Activated CD8-positive, alpha-beta memory T cell treated with anti-CD3 and anti-CD28 coated beads for 24 hours (primary cell): ENCODE measurements at places on chromosomes 7 and 10.

DNA sequence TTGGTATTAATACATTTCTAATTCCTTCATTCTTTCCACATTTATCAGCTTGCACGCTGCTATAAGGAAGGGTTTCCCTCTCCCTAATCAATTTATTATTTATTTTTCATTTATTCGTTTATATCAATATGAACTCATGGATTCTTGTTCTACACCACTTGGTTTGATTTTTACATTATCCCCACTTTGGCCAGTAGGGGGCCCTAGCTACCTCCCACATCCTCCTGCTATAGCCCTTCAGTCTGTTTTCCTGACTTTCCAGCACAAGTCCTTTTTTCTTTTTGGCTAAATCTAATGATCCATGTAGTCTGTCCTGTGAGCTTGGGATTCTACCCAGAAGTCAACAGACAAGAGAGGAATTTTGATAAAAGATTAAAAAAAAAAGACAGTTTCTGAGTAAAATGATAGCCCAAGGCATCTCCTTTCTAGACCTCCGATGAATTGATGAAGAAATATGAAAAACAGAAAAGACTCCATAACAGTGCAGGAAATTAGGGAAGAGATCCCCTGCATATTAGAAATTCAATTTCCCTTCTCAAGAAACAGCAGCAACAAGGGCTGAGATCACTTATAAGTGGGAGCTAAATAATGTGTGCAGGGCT is 47.7 kb downstream of the LYZL2 start:
- DNase-seq = no peak

GRCh38 chr7:153887749-153888569 is 164.2 kb upstream of the DPP6 start:
- no peak for DNase-seq

GRCh38 chr7:114414156-114415063 is at the start of gene FOXP2:
FOXP2 (plus strand) TSS chr7:114414815; CDS start chr7:114426512, 11,697 bp downstream.
- no peak for DNase-seq

GRCh38 chr10:44335330-44336021 is 49.4 kb downstream of the CXCL12 start:
- peak; percentile 17 for DNase-seq

DNA sequence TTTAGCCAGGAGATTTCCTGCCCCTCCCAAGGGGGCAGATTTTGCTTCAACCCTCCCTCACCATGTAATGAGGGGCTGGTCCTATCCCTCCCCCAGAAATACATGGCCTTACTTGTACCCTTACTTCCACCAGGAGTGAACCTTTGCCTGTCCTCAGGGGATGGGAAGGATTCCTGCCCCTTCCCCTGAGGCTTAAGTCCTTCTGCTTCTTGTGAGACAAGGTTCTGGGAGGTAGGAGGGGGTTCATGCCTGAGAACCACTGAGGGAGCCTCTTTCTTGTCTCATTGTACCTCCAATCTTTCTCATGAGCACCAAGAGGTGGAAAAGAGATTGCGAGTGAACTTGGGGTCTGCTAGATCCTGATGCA is 19.5 kb upstream of the MUC3A start:
- DNase-seq = no peak

DNA sequence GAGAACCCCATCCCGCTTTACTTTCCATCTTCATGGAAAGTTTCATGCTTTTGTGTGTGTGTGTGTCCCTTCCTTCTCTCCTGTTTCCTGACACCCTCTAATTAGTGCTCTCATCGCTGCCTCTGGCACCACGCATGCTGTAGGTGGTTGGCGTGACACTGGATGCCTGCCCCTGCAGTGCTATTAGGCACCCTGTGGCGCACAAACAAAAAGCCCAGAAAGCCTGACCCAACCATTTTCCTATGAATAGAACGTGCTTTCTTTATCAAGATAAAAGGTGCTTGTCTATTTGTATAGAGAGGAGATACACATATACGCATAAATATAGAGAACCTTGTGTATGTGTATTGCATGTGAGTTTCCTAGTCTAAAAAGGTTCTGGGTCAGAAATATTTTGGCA is 120.8 kb upstream of the CDCA7L start:
- no peak for DNase-seq

DNA sequence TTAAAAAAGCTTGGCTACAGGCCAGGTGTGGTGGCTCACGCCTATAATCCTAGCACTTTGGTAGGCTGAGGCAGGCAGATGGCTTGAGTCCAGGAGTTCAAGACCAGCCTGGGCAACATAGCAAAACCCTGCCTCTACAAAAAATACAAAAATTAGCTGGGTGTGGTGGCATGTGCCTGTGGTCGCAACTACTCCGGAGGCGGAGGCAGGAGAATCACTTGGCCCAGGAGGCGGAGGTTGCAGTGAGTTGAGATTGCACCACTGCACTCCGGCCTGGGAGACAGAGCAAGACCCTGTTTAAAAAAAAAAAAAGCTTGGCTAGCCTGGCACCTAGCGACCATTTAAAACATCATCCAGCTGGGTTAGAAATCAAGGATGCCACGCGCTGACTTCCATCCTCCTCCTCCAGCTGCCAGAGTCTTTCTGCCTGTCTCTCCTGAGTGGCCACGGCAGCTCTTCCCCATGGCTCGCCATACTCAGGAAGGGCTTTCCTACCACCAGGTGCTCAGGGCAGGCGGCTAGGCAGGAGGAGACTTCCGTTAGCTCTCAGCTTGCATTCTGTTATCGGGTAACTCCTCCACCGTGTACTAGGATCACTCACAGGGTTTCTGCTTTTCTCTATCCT is 45.0 kb downstream of the DENND2A start:
- no peak for DNase-seq

DNA sequence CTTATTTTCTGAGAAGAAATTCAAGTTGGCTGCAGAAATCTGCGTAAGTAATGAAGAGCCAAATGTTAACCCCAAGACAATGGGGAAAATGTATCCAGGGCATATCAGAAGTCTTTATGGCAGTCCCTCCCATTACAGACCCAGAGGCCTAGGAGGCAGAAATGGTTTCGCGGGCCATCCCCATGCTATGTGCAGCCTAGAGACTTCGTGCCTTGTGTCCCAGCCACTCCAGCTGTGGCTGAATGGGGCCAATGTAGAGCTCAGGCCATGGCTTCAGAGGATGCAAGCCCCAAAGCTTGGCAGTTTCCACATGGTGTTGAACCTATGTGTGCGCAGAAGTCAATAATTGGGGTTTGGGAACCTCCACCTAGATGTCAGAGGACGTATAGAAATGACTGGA is 131.9 kb downstream of the GPR37 start:
- no peak for DNase-seq

- no peak for DNase-seq
Observed at GRCh38 chr7:2166625-2167280, 66.0 kb downstream of the MAD1L1 start.

- peak; percentile 49 for DNase-seq
Observed at GRCh38 chr7:151454932-151455530, 15.1 kb upstream of the CRYGN start.

DNA sequence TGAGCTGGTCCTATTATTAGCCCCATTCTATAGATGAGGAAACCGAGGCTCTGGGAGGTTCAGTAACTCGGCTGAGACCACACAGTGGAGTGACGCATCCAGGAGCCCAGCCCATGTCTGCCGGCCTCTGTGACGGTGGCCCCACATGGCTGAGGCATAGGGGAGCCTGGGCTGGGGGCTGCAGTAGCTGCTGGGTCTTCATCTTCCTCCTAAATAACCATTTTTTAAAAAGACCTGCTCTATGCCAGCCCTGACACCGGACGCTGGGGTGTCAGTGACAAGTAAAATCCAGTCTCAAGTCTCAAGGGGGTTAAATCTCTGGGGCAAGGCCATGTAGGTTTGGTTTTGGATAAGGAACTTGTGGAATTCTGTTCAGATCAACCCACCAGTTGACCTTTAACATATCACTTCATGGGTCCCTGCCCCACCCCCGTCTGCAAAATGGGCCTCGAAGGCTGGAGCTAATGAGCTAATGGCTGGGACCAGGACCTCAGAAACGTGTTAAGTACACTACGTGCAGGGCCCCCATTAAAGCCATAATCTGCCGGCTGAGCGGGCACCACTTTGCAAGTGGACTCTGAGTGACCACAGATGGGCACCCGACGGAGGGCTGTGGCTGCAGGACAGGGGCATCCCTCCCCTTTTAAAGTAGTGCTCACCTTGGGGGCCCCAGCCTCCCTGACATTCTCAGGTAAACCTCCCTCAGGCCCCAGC is 136.5 kb upstream of the UNC5B start:
- peak; percentile 45 for DNase-seq

DNA sequence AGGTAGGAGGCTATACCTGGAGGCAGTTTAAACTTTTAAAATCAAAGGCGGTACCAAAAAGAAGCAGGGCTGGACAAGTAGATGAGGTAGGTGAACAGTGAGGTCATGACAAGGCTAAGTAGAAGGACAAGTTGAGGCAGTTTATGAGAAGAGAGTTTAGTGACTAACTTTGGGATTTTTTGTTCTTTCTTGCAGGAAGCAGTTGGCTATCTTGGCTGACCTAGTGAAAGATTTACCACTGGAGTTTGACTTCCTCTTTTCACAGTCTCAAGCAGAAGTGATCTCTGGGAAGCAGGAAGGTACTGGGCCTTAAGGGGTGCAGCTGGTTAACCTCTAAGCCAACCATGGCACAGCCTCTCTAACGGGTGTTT is 26.3 kb downstream of the ENTPD7 start:
- no peak for DNase-seq

DNA sequence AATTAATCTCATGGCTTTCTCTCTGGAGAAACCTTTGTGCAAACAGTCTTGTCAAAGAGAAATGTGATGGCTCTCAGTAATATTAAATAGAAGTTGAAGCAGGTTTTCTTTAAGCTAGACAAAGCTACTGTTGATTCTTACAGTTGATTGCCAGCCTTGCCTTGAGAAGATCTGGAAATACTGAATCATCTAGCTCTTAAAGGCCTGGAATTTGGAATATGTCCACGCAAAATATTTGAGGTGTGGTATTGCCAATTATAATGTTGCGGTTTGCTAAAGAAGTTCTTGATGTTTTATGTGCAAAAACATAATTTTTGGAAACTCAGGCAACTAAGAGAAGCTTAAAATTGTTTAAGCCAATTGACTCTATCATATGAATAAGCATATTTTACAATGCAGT is 371.9 kb downstream of the PHF14 start:
- DNase-seq = no peak

GRCh38 chr7:71384094-71384493 is 252.2 kb downstream of the GALNT17 start:
- no peak for DNase-seq

GRCh38 chr10:10891124-10892082 is 126.3 kb upstream of the CELF2 start:
- DNase-seq = no peak

- DNase-seq = no peak
Observed at GRCh38 chr7:107972941-107973376, 30.0 kb downstream of the LAMB1 start.

- DNase-seq = no peak
Observed at GRCh38 chr10:96578633-96579032, 8.2 kb downstream of the TM9SF3 start.

DNA sequence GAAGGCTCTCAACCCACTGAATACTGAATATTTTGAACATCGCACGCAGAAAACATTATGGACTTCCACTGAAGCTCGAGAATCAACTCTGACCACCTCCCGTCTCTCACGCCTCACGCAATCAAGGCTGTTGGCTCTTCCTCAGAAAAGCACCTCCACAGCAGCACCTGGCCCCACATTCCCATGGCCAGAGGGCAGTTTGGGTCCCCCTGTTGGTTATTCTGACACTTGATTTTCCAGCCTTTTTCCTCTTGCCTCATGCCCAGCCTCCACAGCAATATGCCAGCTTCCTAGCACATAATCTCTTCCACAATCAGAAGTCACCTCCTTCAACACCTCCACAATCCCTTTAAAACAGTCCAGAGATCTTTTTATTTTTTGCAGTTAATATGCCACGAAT is 55.9 kb downstream of the SVOPL start:
- no peak for DNase-seq

DNA sequence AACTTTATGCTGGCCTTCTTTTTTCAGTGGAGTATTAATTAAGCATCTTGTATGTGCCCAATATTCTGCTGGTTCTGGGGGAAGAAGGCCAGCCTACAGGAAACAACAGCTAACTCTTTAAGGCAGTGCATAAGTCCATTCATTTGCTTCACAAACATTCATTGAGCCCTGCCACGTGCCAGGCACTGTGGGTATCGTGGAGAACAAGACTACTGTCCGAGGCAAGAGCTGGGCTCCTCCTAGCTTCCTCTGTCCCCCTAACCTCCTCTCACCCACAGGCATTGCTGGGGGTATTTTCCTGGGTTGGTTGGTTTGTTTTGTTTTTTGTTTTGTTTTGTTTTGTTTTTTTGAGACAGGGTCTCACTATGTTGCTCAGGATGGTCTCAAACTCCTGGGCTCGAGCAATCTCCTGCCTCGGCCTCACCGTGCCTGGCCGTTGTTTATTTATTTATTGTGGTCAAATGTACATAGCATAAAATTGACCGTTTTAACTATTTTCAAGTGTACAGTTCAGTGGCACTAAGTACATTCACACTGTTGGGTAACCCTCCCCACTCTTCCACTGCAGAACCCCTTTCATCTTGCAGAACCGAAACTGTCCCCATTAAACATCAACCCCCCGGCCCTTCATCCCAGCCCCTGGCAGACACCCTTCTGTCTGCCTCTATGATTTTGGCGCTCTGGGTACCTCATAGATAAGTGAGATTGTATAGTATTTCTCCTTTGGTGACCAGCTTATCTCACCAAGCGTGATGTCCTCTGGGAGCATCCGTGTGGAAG is 32.6 kb downstream of the CHST3 start:
- no peak for DNase-seq

DNA sequence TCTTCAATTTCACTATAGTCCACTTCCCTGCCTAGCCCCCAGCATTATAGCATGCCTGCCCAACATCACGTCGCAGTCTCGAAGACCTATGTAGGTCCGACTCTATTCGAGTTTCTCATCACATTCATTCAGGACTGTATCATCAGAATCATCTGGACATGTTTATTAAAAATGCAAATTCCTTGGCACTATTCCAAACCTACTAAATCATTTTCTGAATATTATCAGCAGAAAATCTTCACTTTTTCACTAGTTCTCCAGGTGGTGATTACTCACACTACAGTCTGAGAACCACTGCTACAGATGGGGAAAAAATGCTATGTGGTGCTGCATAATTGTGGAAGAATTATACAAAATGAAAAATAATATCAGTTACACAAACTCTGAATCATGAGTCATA is 29.3 kb upstream of the ETV1 start:
- no peak for DNase-seq

- no peak for DNase-seq
Observed at GRCh38 chr7:2592375-2592865, 33.6 kb downstream of the IQCE start.

- no peak for DNase-seq
Observed at GRCh38 chr10:21314111-21314626, 211.3 kb downstream of the SKIDA1 start.

- DNase-seq = no peak
Observed at GRCh38 chr7:2661602-2662272, 26.3 kb upstream of the AMZ1 start.

DNA sequence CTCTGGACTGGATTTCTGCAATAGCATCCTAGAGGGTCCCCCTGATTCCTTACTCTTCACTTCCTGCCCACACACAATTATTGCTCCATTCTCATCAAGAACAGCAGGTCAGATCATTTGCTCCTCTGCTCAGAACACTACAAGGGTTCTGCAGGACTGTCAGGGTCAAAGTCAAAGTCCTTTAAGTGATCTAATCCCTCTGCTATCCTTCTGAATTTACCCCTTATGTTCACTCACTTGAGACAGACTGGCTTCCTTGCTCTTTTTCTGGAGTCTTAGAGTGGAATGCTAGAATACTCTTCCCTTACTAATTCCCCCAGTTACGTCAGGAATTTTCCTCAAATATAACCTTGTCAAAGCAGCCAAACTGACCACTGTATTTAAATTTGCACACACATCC is 7.5 kb upstream of the POT1 start:
- no peak for DNase-seq

- DNase-seq = no peak
Observed at GRCh38 chr7:66143876-66144332, 29.3 kb downstream of the CRCP start.
